ENCODE measurements at places on chromosomes 11 and 22.

GRCh38 chr22:43277987-43278601, 65.1 kb downstream of the SCUBE1 start:
- DNase-seq, result no peak

DNA sequence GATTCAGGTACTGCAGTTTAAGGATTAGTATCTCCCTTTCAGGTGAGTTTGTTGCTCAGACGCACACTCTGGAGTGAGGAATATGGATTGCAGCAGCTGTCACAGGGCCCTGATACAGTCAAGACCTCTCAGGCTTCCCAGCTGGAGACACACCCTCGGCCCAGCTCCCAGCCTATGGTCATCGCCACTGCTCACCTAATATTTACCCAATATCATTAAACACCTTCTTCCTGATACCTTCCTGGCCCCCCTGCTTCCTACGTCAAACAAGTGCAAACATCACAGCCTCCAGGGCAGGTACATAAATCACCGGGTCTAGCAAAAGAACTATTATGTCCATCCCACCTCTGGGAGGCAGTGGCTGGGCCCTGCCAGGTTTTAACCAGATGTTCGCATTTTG, 213.3 kb downstream of the MN1 start:
- DNase-seq, result no peak

DNA sequence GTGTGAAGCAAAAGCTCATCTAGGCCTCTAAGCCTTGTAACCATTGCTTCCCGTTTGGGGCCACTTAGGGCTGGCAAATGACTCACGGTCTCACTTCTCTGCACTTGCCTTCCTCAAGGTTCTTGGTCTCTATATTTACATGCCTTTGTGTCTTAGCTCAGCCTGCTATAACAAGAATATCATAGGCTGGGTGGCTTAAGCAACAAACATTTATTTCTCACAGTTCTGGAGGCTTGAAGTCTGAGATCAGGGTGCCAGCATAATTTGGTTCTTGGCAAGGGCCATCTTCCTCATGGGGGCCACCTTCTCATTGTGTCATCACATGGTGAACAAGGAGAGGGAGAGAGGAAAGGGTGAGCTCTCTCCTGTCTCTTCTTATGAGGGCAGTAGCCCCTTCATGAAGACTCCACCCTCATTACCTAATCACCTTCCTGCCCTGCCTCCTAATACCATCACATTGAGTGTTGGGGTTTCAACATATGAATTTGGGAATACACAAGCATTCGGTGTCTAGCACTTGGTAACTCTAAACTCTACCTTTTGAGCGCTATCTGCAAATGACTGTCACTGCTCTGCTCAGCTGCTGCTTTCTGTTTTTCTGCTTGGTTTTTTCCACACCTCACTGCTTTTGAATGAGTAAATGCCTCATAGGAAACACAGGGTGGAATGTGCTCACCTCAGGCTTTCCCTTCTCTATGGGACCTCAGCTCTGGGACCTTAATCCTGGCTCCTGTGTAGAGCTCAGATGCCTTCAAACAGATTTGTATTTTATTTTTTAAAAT, 16.2 kb upstream of the ME3 start:
- DNase-seq, result peak; percentile 9

GRCh38 chr22:39314251-39314971, 5.0 kb downstream of the RPL3 start:
- DNase-seq, result no peak

- no peak for DNase-seq
These were observed 73.0 kb downstream of the MSANTD4 start for GRCh38 chr11:105948918-105949590.

DNA sequence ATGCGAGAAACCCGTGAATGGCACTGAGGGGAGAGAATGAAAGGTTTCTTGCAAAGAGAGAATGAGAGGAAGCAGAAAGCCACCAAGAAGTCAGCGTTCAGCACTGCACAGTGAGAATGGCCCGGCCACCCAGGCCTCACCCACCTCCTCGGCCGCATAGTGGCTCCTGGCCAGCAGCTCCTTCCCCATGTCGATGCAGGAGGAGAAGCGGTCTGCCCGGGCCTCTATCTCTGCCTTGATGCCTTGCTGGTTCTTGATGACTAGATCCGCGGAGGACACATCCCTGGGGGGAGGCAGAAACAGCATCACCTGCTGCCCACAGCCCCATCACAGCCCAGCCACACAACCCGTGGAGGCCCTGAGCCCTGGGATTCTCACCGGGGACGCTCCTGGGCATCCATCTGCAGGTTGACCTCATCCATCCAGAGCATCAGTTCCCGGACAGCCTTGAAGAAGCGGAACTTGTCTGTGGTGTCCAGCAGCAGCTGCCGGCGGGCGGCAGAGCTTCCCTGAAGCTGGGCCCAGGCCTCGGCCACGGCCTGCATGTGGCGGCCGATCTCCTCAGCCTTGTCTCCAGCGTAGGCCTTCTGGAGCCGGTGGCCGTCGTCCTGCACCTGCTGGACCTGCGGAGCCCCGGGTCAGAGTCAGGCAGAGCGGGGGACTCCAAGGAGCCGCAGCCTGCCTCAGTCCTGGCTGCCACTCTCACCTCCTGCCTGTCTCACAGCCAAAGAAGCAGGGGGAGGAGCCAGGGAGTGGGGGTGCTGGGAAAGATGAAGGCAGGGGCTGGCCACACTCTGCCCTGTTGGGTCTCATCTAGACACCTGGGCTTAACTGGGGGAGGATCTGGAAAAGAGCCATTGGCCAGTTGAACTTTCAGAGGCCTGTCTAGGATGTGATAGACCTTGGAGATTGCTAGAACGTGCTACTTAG, 12.2 kb upstream of the RBM4B start:
- no peak for DNase-seq

DNA sequence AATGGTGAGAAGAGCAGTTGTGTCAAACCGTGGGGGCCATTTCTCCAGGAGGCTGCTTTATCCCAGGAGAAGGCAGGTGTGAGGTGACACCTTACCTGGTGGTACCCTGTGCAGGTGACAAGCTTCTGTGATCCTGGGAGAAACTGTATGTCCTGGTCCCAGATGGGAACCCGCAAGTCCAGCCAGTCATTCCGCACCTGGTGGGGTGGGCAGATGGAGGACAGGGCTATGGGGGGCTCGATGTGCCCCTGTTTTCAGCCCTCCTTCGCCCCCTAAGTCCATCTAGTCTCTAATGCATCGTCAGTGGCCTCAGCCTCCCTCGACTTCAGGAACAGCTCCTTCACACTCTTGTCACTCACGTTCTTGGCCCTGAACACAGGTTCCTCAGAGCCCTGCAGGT, 2.7 kb upstream of the TEX54 start:
- DNase-seq, result no peak

DNA sequence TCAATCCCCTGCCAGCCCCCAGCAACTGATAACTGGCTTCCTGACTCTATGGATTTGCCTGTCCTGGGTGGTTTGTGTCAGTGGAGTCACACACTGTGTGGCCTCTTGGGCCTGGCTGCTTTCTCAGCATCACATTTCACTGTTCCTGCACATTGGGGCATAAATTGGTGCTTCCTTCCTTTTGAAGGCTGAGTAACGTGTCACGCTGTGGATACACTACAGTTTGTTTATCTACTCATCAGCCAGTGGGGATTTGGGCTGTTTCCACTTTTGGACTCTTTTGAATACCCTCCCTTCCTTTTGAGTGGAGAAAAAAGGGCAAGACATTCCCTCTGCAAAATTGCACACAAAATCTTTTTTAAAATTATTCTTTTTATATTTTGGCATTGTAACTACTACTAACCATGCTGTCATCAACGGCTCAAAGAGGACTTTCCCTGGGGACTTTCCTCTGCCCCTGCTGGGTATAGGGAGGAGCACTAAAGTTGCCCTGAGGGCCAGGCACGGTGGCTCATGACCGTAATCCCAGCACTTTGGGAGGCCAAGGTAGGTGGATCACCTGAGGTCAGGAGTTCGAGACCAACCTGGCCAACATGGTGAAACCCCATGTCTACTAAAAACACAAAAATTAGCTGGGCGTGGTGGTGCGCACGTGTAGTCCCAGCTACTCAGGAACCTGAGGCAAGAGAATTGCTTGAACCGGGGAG, 7.8 kb upstream of the CELSR1 start:
- DNase-seq, result no peak

DNA sequence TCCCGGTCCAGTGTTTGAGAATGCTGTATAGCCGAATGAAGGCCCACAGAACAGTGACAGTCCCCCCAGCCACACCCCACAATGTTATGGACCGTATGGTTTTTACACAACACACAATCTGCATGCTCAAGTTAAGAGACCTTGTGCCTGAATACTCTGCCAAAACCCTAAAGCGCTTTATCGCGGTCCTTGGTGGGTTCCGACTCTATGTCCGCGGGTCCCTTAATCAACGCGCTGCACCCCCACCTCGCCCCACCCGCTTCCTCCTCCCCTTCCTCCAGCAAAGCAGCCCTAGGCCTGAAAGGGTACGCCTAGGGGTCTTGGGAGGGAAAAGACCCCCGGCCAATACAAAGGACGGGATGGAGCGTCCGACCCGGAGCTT, 442 bp downstream of the COPB1 start:
- no peak for DNase-seq

GRCh38 chr11:102882389-102883024, 7.7 kb upstream of the MMP12 start:
- DNase-seq, result no peak

DNA sequence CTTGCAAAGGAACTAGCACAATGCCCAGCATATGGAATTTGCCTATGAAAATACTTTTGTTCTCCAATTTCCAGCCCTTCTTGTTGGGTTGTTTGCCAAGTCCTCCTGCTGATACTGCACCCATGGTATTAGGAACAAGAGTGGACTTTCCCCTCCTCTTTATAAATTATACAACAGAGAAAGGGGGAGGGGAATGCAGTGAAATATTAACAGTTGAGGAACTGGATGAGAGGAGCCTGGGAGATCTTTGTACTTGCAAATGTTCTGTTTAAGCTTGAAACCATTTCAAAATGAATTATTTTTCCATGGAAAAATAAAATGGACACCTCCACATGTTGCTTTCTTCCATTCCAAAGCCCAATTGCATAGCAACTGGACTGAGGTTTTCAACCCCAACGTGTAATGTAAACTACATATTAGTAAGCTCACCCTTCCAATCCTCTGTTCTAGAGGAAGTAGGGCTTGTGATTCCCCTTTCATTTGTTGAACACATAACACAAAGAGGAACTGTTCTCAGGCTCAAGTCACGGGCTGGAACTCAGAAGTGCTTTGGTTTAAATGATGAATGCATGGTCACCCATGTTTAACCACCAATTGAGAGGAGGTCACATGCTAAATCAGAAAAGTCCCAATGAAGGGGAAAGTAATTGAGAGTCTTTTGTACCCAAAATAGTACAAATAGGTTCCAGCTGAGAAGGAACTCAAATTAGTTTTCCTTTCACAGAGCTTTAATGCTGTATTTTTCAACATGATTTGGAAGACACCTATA, 66.2 kb upstream of the ZC3H12C start:
- no peak for DNase-seq
